ENCODE measurements at places on chromosomes 2 and 18. TPM values are rescaled to one million over a fixed set of nuclear protein-coding genes. Genes with fewer than 3 reads are reported as not detected.

ASB18 gene
- total RNA-seq = not detected

FSHR gene
- not detected for total RNA-seq

IL36B gene
- not detected for total RNA-seq

MOCOS gene
- total RNA-seq = 5.5 TPM

C1D gene
- total RNA-seq = 23.9 TPM
